ENCODE measurements at places on chromosomes 1 and 21. TPM values are rescaled to one million over a fixed set of nuclear protein-coding genes. Genes with fewer than 3 reads are reported as not detected.

The SPATA45 gene
- polyA plus RNA-seq: not detected

The LENEP gene
- not detected for polyA plus RNA-seq

The METTL18 gene
- 14.2 TPM for polyA plus RNA-seq

The CSRP1 gene
- polyA plus RNA-seq: 5.8 TPM

The HMGN1 gene
- 889 TPM for polyA plus RNA-seq

The KPNA6 gene
- polyA plus RNA-seq: 28.6 TPM

The FCRL2 gene
- polyA plus RNA-seq: not detected

The C8A gene
- polyA plus RNA-seq: not detected

The HSPA6 gene
- polyA plus RNA-seq: 0.09 TPM

The PLXNA2 gene
- polyA plus RNA-seq: 0.45 TPM

All from GM23338 (cell line).